ENCODE measurements at places on chromosomes 12 and 14.

GRCh38 chr14:54083549-54084239 is 127.1 kb upstream of the BMP4 start:
- no peak for DNase-seq

GRCh38 chr12:80752464-80752863 is 35.8 kb downstream of the MYF5 start:
- DNase-seq = no peak

DNA sequence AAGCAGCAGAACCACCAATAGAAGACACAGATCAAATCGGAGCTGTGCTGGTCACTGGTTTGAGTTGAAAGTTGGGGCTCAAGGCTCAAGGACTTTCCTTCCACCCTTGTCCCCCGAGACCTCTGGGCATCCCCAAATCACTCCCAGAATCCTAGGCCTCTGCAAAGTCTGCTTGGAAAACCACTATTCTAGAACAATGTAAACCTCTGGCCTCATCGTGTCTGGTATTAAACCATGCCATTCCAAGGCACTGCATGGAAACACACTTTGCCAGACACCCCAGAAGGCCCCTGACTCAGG is 288.0 kb downstream of the DPF3 start:
- no peak for DNase-seq

- DNase-seq = no peak
Observed at GRCh38 chr14:66311990-66312389, 174.2 kb upstream of the CCDC196 start.

GRCh38 chr12:109706398-109706746 is 7.3 kb upstream of the FAM222A start:
- DNase-seq = no peak

DNA sequence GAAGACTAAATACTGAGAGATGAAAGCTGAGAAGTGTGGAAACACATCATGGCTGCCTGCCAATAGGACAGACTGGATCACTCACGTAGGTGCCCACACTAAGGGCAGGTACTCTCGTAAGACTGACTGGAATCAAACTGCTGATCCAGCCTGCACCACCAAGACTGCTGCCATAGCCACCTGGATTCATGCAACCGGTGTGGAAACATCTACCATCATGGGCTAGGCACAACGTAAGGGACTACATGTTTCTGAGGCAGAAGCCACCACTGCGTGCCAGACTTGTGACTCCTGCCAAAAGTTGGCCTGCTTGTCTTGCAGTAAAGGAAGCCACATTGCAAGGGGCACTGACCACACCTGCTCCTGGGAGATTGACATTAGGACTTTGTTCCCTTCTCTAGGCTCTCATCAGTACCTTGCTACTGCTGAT is 3.8 kb downstream of the POMT2 start:
- no peak for DNase-seq

- no peak for DNase-seq
Observed at GRCh38 chr12:44611538-44611937, 264.6 kb downstream of the NELL2 start.

GRCh38 chr14:101475456-101476257 is 85.6 kb upstream of the DIO3 start:
- peak; percentile 19 for DNase-seq

- peak; percentile 70 for DNase-seq
Observed at GRCh38 chr12:109621211-109621694, 47.7 kb downstream of the MVK start.

DNA sequence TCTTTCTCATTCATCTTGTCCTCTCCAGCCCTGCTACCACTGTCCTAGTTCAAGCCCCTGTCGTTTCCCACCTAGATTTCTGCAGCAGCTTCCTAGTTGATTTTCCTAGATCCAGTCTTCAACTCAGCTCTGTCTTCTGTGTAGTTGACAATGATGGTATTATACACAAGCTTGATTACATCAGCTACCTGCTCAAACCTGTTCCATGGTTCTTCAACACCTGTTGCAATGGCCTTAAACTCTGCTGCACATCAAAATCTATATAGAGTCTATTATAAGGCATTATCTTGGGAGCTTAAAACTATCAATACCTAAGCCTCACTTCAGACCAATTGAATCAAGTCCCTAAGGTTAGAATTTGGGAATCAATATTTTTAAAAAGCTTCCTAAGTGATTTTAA is 71.7 kb upstream of the PELI2 start:
- no peak for DNase-seq

DNA sequence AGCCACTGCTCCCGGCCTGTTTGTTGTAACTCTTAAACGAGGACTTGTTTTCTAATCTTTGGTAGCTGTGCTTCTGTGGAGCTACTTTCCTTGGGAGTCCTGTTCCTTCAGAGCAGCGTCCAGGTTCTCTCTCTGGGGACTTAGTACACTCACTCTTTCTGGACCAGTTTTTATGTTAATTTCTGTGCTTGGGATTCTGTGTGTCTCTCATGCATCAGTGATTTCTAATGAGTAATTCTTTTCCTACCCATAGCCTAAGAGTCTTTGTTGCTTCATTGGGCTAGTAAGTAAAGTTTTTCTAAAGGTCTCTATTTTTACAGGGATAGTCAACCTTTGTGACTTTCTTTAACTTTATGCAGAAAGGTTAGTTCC is 289.3 kb downstream of the FBXL14 start:
- DNase-seq = no peak

Measured in GM04504 (cell line).